HS-27A (cell line): ENCODE measurements at places on chromosomes 7 and 10.
A peak's percentile ranks its signal among the peaks of the same experiment; 100 is the strongest.

- peak; percentile 71 for DNase-seq
Observed at GRCh38 chr7:138000081-138000701, 1.7 kb downstream of the CREB3L2 start.

DNA sequence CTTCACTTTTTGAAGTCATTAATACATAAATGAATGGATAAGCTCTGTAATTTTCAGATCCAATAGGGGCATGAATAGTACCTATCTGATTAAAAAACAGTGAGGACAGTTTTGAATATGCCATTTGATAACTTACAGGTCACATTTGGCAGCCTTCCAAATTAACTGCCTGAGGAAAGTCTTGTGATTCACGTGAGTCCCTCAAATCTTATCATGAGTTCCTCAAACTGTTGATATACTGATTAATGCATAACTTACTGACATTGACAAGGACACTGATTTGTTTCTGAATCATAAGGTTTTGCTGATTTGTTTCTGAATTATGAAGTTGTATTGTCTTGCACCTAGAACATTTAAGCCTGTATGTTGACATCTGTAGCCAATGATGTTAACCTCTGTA, 55.1 kb downstream of the ANKMY2 start:
- no peak for DNase-seq

GRCh38 chr10:26776258-26776657, 78.8 kb downstream of the PDSS1 start:
- no peak for DNase-seq

DNA sequence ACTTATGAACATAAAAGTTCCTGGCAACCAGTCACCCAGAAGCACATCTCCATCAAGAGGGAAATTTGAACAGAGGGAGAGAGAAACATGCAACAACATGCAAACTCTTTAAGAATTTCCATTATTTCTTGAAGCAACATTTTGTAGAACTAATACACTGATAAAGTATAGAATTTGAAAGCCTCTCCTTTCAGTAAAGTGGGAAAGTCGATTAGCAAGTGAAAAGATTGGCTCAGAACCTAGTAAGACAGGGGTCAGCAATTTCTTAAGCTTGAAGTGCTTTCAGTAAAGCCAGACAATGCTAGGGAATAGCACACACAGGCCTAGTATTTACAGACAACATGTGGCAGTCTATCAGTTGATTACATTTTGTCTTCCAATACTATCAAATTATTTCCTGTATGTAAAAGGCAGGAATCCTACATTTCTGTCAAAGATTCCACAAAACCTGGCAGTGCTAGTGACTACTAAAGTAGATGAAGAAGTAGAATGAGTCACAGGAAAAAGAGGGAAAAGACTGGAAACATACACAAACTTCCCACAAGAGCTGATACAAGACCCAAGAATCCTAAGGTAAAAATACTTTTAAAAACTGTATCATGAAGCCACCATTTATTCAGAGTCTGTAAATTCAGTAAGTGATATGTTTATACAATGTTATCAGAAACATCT, 25.2 kb downstream of the DNAJC1 start:
- DNase-seq, result no peak

DNA sequence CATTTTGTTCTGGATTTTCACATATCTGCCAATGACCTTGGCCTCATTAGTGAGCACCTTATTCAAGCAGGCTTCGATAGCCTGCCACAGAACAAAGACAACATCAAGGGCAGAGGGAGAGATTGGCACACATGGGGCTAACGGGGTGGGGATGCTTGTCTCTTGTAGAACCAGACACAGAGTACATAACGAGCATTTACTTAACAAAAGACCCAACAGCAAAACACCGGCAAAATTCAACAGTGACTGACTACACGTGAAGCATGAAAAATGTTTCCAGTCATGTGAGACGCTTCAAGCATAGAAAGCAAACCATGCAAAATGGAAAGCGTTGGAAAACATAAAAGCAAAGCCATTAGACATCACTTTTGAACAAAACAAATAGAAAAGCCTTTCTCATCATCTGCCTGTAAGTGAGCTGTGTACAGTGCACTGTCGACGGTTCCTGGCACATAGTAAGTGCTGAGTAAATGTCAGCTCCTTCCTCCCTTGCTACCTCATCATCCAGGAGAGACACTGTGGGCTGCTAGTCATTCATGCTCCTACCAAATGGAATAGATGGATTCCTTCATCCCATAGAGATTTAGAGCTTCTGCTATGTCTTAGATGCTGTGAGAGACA, 134.4 kb upstream of the AGK start:
- no peak for DNase-seq

DNA sequence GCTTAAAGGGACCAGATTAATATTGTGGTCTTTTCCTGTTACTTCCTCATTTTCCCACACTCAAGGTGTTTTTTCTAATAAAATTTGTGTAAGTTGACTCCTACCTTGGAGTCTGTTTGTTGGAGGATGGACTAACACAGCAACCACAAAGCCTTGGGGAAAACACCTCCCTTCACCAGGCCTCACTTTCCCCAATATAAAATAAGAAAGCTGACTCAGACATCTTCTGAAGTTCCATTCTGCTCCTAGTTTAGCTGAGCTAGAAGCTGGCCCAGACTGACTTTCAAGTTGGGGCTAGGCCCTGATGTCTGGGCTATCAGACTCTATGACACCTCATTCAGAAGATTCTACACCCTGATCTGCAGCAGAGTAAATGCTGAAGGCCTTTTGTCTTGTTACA, 73.0 kb upstream of the ADRB1 start:
- no peak for DNase-seq
